D341Med (cell line): ENCODE measurements at places on chromosomes 5 and 9.

- DNase-seq: no peak
Observed at GRCh38 chr5:44770780-44771717, 37.7 kb upstream of the MRPS30 start.

GRCh38 chr5:64229163-64229774, 63.6 kb downstream of the RNF180 start:
- peak; percentile 34 for DNase-seq

- peak; percentile 39 for DNase-seq
Observed at GRCh38 chr5:133075572-133076536, 24.0 kb downstream of the HSPA4 start.

GRCh38 chr5:74322191-74322590, 318.3 kb downstream of the ENC1 start:
- DNase-seq: no peak

DNA sequence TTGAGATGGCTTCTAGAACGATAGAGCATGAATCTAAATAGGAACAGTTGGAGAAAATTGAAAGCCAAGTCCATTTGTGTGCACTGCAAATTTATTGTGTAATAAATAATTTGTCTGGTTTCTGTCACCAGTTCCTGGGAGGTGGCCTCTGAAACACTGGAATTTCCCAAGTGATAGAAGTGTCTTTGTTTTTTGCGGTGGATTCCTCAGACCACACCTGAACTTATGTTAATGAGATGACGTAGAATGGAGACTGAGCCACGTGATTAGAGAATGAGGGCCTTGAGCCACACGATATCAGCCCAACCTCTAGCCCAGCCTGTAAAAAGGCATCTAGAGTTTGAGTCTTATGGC, 105.1 kb downstream of the MSX2 start:
- no peak for DNase-seq

DNA sequence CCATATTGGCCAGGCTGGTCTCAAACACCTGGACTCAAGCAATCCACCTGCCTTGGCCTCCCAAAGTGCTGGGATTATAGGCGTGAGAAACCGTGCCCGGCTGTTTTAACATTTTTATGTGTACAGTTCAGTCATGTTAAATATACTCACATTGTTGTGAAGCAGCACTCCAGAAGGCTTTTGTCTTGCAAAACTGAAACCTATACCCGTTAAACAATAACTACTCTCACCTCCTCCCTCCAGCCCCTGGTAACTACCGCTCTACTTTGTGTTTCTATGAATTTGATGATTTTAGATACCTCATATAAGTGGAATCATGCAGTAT, 23.1 kb upstream of the SHB start:
- DNase-seq: no peak

DNA sequence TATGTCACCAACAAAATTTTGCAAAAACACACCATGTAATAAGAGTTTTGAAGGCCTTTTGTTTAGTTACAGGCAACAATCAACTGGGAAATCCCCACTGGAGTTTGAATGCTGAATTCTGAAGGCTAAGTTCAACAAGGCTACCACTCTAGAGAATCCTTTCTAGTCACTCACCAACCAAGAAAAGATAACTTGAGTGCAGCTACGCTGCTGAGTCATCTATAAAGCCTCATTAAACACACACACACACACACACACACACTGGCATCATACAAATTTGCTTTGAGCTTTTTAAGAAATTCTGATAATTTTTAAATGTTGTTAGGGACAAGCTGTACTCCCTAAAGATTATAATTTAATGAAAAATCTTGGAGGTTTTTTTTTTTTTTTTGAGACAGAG, 219.6 kb downstream of the DENND1A start:
- DNase-seq: no peak

DNA sequence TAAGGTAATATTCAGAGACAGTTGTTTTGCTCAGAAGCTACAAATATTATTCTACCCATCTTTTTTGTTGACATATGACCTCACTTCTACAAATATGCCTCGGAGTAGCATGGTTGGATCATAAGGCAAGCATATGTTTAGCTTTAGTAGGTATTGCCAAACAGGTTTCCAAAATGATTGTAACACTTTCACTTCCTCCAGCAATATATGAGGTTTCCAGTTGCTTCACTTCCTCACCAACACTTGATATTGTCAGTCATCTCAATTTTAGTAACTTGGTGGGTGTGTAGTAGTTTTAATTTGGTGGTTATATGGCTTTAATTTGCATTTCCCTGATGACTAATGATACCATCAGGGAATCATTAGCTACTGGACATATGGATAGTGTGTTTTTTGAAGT, 46.7 kb downstream of the TNFSF8 start:
- DNase-seq: no peak
